Activated T-helper 2 cell treated with anti-CD3 and anti-CD28 coated beads, Interferon-gamma antibody, Interleukin-2, Interleukin-4, amounts not matched to agents 10 μg/mL and 5 μg/mL and 100 μg/mL, durations not matched to agents 14 hours and 24 hours and 36 hours (primary cell): ENCODE measurements at places on chromosomes 2 and 18.

GRCh38 chr18:67266246-67267237 lies 250.0 kb downstream of the DSEL start:
- DNase-seq = no peak

DNA sequence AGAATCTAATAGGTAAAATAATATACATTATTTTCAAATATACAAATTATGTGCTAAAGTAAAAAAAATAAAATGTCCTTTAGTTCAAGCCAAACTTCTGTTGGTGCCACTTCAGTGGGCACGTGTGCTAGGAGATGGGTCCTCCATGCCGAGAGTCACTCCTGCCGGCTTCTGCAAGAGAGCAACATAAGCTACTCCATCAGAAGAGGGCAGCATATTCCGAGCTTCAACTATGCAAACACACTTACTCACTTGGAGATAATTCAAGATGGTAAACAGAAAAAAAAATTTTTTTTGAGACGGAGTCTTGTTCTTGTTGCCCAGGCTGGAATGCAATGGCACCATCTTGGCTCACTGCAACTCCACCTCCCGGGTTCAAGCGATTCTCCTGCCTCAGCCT lies 24.4 kb downstream of the CNOT11 start:
- DNase-seq = no peak

DNA sequence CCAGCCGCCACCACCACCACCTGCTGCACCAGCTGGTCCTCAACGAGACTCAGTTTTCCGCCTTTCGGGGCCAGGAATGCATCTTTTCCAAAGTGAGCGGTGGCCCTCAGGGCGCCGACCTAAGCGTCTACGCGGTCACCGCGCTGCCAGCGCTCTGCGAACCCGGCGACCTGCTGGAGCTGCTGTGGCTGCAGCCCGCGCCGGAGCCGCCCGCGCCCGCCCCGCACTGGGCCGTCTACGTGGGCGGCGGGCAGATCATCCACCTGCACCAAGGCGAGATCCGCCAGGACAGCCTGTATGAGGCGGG lies 1.6 kb downstream of the LRATD1 start:
- no peak for DNase-seq

GRCh38 chr18:64678048-64678447 lies 529.2 kb upstream of the LINC00305 start:
- no peak for DNase-seq

GRCh38 chr2:187470698-187471097 lies 22.6 kb upstream of the CALCRL start:
- no peak for DNase-seq

DNA sequence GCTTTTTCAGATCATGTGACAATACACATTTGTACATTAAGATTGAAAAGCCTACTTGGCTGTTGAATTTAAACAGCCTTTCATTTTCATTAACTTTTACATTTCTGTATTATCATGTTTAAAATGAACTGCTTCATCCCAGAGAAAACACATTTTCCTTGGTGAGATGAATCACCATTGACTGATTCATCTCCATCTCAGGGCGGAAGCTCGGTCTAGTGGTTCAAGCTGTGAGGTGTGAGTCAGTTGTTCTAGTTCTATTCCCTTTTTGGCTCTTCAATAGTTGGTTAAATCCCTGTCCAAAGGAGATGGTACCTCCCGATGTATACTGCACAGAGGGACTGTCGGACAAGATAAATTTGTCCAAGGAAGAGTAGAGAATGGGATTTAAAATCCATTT lies 189.7 kb downstream of the ADCYAP1 start:
- DNase-seq = no peak

DNA sequence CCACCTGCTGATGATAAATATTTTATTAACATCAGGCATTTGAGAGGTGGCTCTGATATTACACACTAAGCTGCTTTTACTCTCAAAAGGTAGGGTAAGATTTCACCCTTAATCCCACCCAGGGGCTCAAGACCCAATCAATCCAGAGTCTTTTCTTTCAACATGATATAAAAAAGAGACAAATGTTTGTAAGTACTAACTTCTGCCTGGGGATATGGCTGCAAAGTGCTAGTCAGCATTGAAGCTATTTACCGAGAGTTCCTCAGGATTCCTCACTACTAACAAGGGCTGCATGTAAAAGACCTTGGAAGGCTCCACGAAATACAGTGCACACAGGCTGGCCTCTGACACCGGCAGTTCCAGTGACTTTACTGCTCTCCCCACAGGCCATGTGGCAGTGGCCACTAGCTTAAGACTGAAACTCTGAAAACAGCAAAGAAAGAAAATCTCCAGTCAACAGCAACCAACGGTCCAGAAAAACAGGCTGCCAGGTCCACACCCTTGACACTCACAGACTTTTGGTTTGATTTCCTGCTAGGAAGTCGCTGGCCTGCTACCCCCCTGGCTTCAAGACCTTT lies 11.2 kb downstream of the MREG start:
- no peak for DNase-seq

GRCh38 chr2:235607546-235608199 lies 113.8 kb downstream of the AGAP1 start:
- DNase-seq = no peak

GRCh38 chr2:121583555-121583954 lies 52.9 kb downstream of the RNU4ATAC start:
- no peak for DNase-seq

- no peak for DNase-seq
These were observed 312.4 kb downstream of the MTX2 start for GRCh38 chr2:176581557-176582165.

- DNase-seq = no peak
These were observed 7.1 kb upstream of the IL1RL1 start for GRCh38 chr2:102304268-102304667.

- no peak for DNase-seq
These were observed 46.3 kb upstream of the RAB12 start for GRCh38 chr18:8562919-8563318.

DNA sequence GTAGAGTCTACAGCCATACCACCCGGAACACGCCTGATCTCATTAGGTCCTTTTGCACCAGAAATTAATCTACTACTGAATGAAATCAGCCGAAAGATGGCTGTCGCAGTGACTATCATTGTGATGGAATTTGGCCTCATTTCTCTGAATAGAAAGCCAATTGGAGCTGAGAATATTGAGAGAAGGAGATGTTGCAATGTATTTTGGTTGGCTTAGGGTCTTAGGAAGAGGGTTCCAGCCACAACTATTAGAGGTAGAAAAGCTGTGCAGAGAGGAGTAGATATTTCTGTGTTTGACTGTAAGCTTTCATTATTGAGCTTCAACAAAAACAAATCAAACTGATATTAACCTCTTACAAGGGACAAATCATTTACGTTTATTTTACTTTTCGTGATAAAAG lies 98.1 kb downstream of the THSD7B start:
- DNase-seq = no peak

- no peak for DNase-seq
These were observed 163.6 kb upstream of the SLC39A10 start for GRCh38 chr2:195493416-195493815.

GRCh38 chr2:64112016-64112415 lies 32.2 kb downstream of the PELI1 start:
- no peak for DNase-seq

GRCh38 chr18:76410660-76411417 lies 84.2 kb downstream of the ZNF516 start:
- DNase-seq = no peak

DNA sequence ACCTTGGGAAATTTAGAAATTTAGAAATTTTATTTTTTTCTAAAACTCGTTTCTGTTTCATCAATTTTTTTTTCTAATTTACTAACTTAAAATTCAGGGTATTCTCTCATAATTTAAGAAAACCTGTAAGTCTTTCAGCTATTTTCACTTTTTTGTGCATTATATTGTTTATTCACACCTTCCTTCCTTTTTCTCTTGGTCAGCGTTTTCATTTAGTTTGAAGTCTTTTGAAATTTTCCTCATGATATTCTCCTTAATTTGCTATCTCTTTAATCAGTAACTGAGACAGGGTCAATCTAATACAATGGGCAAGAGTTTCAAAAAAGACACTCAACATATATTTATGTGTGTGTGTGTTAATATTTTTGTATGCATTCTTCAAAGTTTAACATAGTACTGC lies 50.5 kb upstream of the MSTN start:
- no peak for DNase-seq

- DNase-seq = no peak
These were observed 260.5 kb upstream of the THUMPD2 start for GRCh38 chr2:40039549-40039948.

DNA sequence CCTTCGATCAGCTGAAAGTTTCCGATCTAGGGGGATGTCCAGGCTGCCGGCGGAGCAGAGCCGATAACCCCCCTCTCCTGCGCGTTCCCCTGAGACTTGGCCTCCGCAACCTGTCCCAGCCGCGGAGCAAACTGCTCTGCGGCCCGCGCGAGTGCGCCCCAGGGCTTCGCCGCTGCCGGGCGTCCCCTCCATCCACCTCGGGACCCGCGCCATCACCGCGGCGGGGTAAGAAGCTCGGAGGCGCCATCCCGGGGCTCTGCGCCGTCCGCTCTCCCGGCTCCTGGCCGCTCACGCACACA lies 990 bp upstream of the GDF7 start:
- DNase-seq = no peak

DNA sequence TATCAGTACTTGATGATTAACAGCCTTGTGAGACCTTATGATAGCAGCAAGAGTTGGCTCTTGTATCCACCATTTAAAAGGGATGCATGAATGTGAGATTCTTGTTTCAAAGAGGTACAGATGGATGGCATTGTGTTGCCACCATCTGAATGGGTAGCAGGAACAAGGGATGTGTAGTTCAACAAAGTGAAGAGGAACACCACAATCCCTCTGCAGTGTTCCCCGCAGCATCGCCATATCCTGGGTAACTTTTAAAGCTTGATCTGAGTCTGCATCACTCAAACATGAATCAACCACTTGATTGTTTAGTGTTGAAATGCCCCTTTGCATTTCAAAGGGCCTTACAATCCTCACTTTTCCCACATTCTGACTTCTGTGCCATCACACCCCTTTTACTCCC lies 106.7 kb downstream of the SS18 start:
- DNase-seq = no peak

DNA sequence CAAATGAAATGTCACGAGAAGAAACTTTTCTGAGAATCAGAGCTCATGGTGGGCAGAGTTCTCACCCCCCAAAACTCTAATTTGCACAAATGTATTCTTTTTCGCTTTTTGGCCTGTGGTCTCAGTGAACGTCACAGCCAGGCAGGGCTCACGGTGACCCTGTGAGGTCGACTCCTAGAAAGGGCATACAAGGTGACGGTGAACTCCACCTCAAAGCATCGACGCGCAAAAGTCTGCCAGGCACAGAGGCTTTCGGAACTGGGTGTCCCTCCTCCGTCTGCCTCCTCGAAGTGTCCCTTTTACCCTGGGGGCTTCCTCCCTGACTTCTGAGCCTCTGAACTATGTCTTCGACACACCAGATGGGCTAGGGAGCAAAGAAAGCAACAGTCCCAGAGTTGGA lies 139.2 kb upstream of the PXDN start:
- no peak for DNase-seq

DNA sequence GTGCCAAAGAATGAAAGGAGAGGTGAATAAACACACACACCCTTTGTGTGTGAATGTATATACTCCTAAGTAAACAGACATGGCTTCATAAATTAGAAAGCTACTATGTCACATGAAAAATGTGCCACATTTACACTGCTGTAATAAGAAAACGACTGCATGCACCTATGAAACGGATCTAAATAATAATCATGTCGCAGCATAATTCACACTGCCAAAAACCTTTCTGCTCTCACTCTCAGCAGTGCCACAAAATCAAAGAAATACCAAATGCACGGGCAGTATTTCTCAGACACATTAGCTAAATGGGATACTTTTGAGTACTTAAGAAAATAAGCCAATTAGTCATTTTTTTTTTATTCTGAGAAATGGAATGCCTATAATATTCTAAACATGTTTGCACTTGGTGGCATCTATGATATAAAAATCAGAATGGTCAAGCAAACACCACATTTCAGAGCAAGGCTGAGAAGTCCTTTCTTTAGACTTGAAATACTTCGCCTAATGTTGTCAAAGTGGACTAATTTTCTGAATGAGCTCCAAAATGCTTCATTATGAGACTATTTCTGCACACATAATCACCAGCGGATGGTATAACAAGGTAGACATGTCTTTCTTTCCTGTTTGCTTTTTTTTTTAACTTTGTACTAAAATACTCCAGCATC lies 6.6 kb downstream of the BCL11A start:
- no peak for DNase-seq

DNA sequence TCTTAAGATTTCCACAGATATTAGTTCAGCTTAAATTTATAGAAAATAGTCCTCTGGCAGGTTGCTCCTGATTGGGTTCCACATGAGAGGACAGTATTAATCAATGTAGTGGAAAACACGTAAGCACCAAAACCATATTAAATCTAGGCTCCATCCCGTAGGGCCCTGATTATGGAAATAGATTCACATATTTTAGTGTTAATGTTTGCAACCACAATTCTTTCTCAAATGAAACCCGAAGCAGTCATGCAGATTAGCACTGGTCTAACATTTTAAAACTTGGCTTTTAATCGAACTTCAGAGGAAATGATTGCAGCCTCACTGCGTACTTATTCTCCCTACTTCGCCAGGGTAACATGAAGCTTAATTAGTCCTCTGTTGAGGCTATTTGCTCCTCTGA lies 60.9 kb downstream of the METTL4 start:
- no peak for DNase-seq

GRCh38 chr18:58038063-58038462 lies 6.0 kb upstream of the NEDD4L start:
- DNase-seq = no peak

GRCh38 chr2:203720915-203721672 lies 14.7 kb downstream of the CD28 start:
- DNase-seq = no peak

DNA sequence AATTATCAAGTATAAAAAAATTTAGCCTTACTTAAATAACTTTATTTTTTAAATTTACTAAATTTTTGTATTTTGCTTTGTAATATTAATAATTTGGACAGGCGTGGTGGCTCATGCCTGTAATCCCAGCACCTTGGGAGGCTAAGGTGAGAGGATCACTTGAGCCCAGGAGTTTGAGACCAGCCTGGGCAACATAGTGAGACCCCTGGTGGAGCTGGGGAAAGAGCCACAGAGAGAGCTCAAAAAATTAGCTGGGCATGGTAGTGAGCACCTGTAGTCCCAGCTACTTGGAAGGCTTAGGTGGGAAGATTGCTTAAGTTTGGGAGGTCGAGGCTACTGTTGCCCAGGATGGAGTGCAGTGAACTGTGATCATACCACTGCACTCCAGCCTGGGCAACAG lies 143.5 kb downstream of the B3GNT2 start:
- no peak for DNase-seq

- DNase-seq = no peak
These were observed 49.7 kb downstream of the SH3YL1 start for GRCh38 chr2:213932-214693.

DNA sequence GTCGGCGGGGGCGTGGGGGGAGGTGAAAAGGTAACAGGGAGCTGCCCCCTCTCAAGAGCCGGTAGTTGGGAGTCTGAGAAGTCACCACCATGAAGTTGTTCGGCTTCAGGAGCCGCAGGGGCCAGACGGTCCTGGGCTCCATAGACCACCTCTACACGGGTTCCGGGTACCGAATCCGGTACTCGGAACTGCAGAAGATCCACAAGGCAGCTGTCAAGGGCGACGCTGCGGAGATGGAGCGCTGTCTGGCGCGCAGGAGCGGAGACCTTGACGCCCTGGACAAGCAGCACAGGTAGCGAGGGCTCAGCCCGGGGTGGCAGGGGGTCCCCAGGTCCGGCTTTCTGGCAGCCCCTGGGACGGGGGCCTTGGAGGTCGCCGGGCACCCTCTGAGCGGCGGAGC lies 47.1 kb upstream of the ZNF519 start:
- no peak for DNase-seq

GRCh38 chr2:37191253-37191652 lies 2.8 kb upstream of the SULT6B1 start:
- DNase-seq = no peak
